ENCODE measurements at places on chromosomes 3 and 15. TPM values are rescaled to one million over a fixed set of nuclear protein-coding genes. Genes with fewer than 3 reads are reported as not detected.

- no peak for DNase-seq
- H3K36me3 ChIP-seq = peaks cover 52% of the 10 kb centered on the region
- peaks cover 9% of the 10 kb centered on the region for H3K4me1 ChIP-seq
- H3K4me3 ChIP-seq = no peak overlapping the region
- no peaks in the 10 kb centered on the region for H3K27me3 ChIP-seq
Observed at GRCh38 chr3:16395212-16395611, 118.3 kb downstream of the RFTN1 start.

GRCh38 chr3:23888617-23889228, 28.1 kb downstream of the NKIRAS1 start:
- no peak overlapping the region for H3K27ac ChIP-seq
- peak; percentile 22 for DNase-seq
- no peaks in the 10 kb centered on the region for H3K4me1 ChIP-seq
- H3K36me3 ChIP-seq = peaks cover 3% of the 10 kb centered on the region

The SPTBN5 gene
- 1.2 TPM for total RNA-seq

- DNase-seq = peak; percentile 38
- H3K27me3 ChIP-seq = no peaks in the 10 kb centered on the region
- peaks cover 42% of the 10 kb centered on the region for H3K4me1 ChIP-seq
- H3K27ac ChIP-seq = peak overlapping the region; percentile 91
- peak overlapping the region; percentile 93 for H3K4me3 ChIP-seq
Observed at GRCh38 chr3:139388821-139389551, 461 bp downstream of the COPB2 start.

DNA sequence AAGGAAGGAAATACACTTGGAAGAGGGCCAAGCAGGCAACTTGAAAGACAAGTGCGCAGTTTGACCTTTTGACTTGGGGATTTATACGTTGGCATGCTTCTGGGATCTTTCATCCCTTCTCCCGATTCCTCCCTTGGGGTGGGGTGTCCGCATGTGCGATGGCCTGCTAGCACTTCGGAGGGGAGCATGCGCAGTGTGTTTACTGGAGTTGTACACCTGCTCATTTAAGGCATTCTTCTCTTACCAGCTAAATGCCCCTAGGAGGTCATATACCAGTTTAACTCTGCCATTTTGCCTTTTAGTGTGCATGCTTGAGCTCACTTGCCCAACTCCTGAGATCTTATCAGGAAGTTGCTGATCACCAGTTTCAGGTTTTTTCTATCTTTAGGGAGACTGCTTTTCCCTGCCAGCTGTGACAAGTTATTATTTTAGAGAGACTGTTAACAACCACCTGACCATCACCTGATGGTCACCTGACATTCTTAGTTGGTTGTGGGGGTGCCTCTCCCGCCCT, 63.5 kb downstream of the BFSP2 start:
- no peak overlapping the region for H3K4me3 ChIP-seq
- H3K27ac ChIP-seq = no peak overlapping the region
- DNase-seq = no peak
- no peaks in the 10 kb centered on the region for H3K36me3 ChIP-seq
- H3K4me1 ChIP-seq = peaks cover 54% of the 10 kb centered on the region
- no peaks in the 10 kb centered on the region for H3K27me3 ChIP-seq

The PTH1R gene
- not detected for total RNA-seq

GRCh38 chr3:8095724-8096123, 405.9 kb upstream of the LMCD1 start:
- H3K27me3 ChIP-seq = no peaks in the 10 kb centered on the region
- no peak overlapping the region for H3K27ac ChIP-seq
- H3K4me1 ChIP-seq = no peaks in the 10 kb centered on the region
- no peak for DNase-seq

The SERINC4 gene
- 0.37 TPM for total RNA-seq

DNA sequence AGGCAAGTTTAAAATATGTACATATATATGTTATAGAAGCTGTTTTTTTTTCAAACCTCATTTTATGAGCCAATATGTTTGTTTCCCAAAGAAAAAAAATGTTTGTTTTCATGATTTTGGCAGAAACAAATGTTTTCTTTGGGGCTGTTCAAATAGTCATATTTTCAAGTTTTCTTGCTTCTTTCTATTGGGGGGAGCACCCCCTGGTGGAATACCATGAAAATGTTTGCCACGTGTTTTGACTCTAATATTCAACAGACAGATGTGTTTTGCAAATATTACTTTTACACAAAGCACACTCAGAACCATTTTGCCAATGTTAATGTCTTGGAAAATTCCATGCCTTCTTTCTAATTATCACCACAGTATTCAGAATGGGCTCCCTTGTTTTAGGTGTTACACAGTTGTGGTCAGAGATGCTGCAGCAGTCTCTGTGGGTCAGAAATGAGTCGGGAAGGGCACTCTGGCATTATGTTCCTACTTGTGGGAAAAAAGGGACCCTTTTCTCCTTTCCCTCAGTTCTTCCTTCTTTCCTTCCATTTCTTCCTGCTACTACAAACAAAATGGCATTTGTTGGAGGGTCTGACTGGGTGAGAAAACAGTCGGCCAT, 817.0 kb downstream of the TUSC7 start:
- no peaks in the 10 kb centered on the region for H3K4me1 ChIP-seq
- no peak overlapping the region for H3K27ac ChIP-seq
- H3K4me3 ChIP-seq = no peak overlapping the region
- no peak for DNase-seq
- H3K27me3 ChIP-seq = no peaks in the 10 kb centered on the region

The CCR8 gene
- total RNA-seq = 0.74 TPM

DNA sequence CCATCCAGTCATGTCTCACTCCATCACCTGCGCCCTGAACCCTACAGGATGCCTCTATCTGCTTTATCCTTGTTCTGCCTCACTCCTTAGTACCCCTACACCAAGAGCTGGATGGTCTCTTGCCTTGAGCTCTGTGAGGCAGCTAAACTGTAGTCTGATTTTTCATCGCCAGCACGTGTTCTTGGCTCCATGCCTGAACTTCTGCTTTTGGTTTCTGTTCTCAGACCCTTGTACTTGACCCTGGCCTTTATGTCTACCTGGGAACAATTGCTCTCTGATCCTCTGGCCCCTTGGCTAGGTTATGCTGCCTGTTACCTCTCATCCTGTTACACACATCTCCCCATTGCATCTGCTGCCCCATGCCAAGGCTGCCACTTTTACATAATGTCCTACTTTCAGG, 318.0 kb upstream of the LMCD1 start:
- H3K27ac ChIP-seq = no peak overlapping the region
- DNase-seq = no peak
- no peak overlapping the region for H3K4me3 ChIP-seq
- H3K27me3 ChIP-seq = peaks cover 2% of the 10 kb centered on the region
